ENCODE measurements at places on chromosomes 13 and 19.

DNA sequence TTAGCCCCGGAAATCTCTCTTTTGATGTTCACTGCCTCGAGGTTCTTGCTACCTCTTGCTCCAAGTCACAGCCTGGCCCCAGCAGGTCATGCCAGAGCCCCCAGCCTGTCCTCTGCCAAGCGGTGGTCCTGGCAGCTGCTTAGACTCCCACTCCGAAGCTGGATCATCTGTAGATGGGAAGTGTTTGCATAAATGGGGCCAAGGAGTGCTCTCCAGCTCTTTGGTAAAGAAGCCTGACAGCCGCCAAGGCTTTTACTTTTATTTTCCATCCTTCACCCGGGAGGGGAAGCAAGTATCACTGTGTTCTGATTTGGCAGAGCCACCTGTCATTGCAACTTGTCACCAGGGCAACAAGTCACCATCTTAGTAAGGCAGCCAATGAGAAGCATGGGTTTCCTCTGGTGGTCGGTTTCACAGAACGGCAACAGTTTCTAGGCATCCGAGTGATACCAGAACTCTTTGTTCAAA, 10.6 kb upstream of the RETN start:
- peak; percentile 44 for DNase-seq

DNA sequence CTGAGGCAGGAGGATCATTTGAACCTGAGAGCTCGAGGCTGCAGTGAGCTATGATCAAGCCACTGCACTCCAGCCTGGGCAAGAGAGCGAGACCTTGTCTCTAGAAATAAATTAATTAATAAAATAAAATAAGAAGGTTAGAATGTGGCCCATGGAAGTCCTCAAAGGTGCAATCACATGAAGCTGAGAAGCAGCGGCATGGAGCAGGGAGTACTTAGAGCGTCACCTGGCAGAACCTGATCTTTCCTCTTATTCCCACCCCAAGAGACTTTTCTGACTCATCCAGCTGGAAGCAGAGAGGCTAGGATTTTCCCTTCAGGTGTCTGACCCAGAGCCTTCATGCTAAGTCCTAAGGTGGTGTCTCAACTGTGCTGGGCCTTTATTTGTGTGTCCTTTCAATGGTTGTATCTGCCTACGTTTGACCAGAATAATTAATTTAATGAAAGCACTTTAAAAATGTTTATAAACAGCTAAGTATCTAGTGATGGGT, 8.9 kb upstream of the MRPS31 start:
- no peak for DNase-seq

- peak; percentile 50 for DNase-seq
Observed at GRCh38 chr19:35991731-35992450, 3.1 kb upstream of the SDHAF1 start.

- no peak for DNase-seq
Observed at GRCh38 chr13:40671956-40672764, 5.7 kb upstream of the FOXO1 start.

DNA sequence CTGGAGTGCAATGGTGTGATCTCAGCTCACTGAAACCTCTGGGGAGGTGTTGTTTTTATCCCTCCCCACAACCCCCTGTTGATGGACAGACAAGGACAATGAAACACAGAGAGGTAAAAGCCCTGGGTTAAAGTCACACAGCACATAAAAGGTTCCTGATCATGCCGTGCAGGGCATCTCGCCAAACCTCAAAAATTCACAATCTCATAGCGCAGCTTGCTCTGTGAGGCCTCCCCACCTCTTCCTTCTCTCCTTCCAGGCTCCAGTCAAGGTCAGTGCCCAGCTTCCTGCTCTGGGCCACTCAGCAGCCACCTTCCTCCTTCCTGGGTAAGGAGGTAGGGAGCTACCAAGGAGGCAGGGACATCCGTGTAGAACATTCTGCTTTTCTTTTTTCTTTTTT, 2.3 kb downstream of the FUT2 start:
- DNase-seq = no peak

- DNase-seq = no peak
Observed at GRCh38 chr19:38564981-38565690, 52.6 kb downstream of the MAP4K1 start.

Measured in NCI-H2227 treated with DMSO at 0.1 percent for 48 hours (cell line).